ENCODE measurements at places on chromosomes 5 and 9. TPM values are rescaled to one million over a fixed set of nuclear protein-coding genes. Genes with fewer than 3 reads are reported as not detected.

The ISL1 gene
- not detected for total RNA-seq

The SPOCK1 gene
- 39.1 TPM for total RNA-seq

The CTXN3 gene
- total RNA-seq: not detected

The SGCD gene
- 38.6 TPM for total RNA-seq

The CNTFR gene
- 1.2 TPM for total RNA-seq

The SLC12A2 gene
- 99.7 TPM for total RNA-seq

The PCDHB3 gene
- 1.1 TPM for total RNA-seq

DNA sequence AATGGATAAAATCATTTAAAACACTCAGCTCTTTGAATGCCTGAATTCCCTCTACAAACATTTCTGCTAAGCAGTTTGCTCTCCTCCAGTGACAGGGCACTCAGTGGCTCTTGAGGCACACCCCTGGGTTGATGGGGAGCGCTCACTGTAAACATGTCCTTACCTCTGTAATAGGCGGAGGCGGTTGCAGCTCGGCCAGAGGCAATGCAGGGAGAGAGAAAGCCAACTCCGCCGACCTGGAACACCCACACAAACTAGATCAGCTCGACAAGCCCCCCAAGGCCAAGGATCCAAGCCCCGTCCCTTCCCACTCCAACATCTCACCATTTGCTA is 329 bp downstream of the CDC23 start:
- no peaks in the 10 kb centered on the region for H3K27me3 ChIP-seq
- peak overlapping the region; percentile 96 for H3K4me3 ChIP-seq
- H3K4me1 ChIP-seq: peaks cover 18% of the 10 kb centered on the region

DNA sequence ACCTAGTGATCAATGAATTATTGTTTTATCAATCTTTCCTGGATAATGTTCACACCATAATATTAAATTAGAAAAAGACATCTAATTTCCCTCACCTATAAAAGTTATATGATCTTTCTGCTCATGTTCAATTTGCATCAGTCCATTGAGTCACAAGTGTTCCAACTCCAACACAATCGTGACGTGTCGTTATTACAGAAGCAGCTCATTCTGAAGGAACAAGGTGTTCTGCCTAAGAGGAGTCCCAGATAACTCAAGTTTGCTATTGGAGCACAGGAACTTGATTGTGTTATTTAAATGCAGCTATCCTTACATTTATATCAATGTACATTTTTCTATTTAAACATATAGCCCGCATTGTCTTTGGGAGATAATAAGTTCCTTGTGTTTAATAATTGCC is 30.6 kb downstream of the ATPSCKMT start:
- peaks cover 7% of the 10 kb centered on the region for H3K36me3 ChIP-seq
- peak; percentile 45 for DNase-seq
- no peak overlapping the region for H3K4me3 ChIP-seq

DNA sequence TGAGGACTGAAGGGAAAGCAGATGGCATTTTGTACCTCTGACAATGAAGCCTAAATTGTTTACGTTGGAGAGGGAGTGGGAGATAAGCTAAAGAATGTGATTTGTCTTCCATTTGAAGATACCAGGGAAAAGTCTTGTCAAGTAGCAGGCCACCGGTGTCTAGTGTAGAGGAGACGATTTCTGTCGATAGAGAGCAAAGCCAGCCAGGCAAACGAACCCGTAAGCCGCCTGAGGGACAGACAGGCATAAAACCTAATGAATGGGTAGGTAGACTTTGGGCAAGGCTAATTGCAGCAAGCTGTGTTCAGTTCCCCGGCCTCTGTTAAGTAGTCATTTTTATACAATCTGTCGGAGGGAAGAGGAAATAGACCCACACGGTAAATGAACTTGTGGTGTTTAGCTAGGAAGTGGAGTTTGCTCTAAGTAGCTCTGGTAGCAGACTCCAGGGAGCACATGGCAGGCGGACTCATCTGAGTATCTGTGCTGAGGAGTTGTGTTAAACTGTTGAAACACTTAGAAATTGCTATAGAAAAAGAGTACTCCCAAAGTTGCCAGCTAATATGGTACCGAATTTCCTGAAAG is 28.8 kb downstream of the SMARCA2 start:
- peaks cover 10% of the 10 kb centered on the region for H3K4me1 ChIP-seq
- no peaks in the 10 kb centered on the region for H3K27me3 ChIP-seq
- peaks cover 35% of the 10 kb centered on the region for H3K36me3 ChIP-seq
- H3K4me3 ChIP-seq: no peak overlapping the region
- DNase-seq: no peak
- H3K27ac ChIP-seq: no peak overlapping the region

GRCh38 chr9:75957116-75957515 is 66.6 kb downstream of the PCSK5 start:
- no peak overlapping the region for H3K4me3 ChIP-seq
- no peak overlapping the region for H3K27ac ChIP-seq
- no peak for DNase-seq

GRCh38 chr5:16784088-16784487 is 152.0 kb downstream of the MYO10 start:
- no peaks in the 10 kb centered on the region for H3K36me3 ChIP-seq
- no peak for DNase-seq
- no peak overlapping the region for H3K4me3 ChIP-seq
- H3K4me1 ChIP-seq: no peaks in the 10 kb centered on the region
- no peak overlapping the region for H3K27ac ChIP-seq

- H3K27me3 ChIP-seq: no peaks in the 10 kb centered on the region
- no peak for DNase-seq
- peaks cover 24% of the 10 kb centered on the region for H3K4me1 ChIP-seq
- H3K4me3 ChIP-seq: no peak overlapping the region
- H3K27ac ChIP-seq: no peak overlapping the region
Measured at GRCh38 chr5:1526190-1526631, 2.5 kb upstream of the LPCAT1 start.

DNA sequence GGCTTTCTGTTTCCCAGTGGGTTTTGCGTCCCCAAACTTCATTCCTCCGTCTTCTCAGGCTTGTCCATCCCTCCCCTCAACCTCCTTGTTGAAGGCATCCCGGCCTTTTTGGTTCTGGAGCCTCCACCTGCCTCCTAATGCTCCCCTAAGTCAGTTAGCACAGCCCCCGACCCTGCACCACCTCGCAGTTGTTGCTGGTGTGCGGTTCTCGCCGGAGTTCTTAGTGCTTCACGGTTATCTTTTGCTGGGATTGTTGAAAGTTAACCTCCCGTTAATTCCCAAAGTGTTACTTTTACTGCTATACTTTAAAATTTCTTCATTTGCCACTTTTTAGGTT is 447 bp downstream of the UBLCP1 start:
- no peak for DNase-seq
- H3K27me3 ChIP-seq: no peaks in the 10 kb centered on the region
- H3K4me3 ChIP-seq: peak overlapping the region; percentile 97
- H3K36me3 ChIP-seq: no peaks in the 10 kb centered on the region
- peak overlapping the region; percentile 89 for H3K27ac ChIP-seq

DNA sequence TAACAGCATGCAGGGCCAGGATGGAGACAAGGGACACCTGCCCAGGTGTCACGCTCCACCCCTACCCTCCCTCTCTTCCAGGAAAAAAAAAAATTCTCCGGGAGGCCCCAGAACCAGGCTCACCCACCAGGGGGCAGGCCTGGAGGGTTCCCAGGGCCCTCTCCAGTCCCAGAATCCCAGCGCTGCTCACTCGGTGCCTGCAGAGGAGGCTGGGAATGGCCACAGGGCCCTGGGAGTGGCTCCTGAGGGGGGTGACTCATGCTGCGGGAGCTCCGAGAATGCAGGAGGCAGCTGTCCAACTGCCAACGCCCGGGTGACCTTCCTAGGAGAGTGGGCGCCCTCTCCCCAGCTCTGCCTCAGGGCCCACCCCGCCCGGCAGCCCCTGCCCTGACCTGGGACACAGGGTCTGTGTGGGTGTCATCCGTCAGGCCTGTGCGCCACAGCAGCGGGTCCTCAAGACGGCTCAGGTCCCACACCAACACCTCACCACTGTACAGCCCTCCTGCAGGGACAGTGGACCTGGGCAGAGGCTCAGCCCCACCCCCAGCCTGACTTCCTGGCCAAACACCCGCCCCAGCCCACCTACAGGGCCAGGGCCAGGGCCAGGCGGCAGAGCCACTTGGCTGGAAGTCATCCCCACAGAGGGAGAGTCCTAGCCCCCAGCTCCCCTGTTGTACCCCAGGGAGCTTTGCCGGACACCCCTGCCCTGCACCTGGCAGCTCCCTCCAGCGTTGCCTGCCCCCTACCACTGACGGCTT is 21.2 kb downstream of the DYNC2I2 start:
- peaks cover 39% of the 10 kb centered on the region for H3K36me3 ChIP-seq
- no peaks in the 10 kb centered on the region for H3K27me3 ChIP-seq
- H3K27ac ChIP-seq: peak overlapping the region; percentile 80
- peak; percentile 95 for DNase-seq
- peaks cover 22% of the 10 kb centered on the region for H3K4me1 ChIP-seq

DNA sequence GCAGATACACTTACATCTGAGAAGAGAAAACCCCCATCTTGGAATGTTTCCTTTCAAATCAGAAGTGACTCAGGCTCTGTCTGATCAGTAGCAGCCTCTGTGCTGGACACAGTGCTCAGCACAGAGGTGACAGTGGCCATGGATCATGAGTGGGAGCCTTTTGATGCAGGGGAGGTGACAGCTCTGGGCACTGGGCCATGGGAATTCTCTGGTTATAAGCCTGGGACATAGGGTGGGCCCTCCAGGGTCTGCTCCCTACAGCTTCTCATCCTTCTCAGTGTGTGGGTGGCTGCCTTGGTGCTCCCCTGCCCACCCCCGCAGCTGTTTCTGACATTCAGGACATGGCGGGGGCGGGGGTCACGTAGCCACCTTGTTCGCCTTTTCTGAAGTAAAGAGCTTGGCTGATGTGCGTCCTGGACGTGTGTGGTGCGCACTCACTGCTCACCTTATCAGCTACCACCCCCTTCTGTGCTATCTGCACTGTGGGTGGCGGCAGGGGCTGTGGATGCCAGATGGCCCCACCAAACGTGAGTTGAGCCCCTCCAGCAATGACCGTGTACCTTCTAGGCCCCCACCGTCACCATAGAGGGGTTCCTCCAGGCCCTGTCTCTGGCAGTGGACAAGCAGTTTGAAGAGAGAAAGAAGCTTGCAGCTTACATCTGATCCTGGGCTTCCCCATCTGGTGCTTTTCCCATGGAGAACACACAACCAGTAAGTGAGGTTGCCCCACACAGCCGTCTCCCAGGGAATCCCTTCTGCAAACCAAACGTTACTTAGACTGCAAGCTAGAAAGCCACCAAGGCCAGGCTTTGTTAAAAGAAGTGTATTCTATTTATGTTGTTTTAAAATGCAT is 24.0 kb downstream of the TRIP13 start:
- no peaks in the 10 kb centered on the region for H3K4me1 ChIP-seq
- no peak overlapping the region for H3K4me3 ChIP-seq
- H3K36me3 ChIP-seq: no peaks in the 10 kb centered on the region
- DNase-seq: no peak

DNA sequence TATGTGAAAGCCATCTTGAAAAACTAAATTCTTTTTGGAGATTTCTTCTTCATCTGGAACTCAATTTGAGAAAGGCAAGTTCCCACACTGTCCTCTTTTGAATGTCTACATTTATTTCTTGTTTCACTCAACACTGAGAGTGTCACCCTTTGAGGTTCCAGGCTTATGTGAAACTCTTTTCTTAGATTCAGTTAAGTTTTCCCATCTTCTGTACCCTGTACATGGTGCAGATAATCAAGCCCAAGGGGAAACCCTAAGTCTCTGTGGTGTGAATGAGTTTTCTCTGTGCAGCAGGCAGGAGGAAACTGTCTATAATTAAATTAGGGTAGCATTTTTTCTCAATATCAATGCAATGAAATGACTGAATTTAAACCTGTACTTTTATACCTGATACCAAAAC is 72.3 kb upstream of the PRLR start:
- no peaks in the 10 kb centered on the region for H3K36me3 ChIP-seq
- DNase-seq: no peak
- no peaks in the 10 kb centered on the region for H3K4me1 ChIP-seq
- H3K27me3 ChIP-seq: no peaks in the 10 kb centered on the region
- H3K4me3 ChIP-seq: no peak overlapping the region
- no peak overlapping the region for H3K27ac ChIP-seq

- no peak overlapping the region for H3K27ac ChIP-seq
- H3K4me3 ChIP-seq: no peak overlapping the region
- H3K27me3 ChIP-seq: no peaks in the 10 kb centered on the region
- no peaks in the 10 kb centered on the region for H3K36me3 ChIP-seq
- H3K4me1 ChIP-seq: no peaks in the 10 kb centered on the region
- no peak for DNase-seq
Measured at GRCh38 chr9:115300116-115300515, 182.2 kb upstream of the TNC start.

GRCh38 chr5:137589185-137589584 is 90.1 kb upstream of the SPOCK1 start:
- H3K4me3 ChIP-seq: no peak overlapping the region
- H3K36me3 ChIP-seq: no peaks in the 10 kb centered on the region
- no peaks in the 10 kb centered on the region for H3K27me3 ChIP-seq
- no peak for DNase-seq

DNA sequence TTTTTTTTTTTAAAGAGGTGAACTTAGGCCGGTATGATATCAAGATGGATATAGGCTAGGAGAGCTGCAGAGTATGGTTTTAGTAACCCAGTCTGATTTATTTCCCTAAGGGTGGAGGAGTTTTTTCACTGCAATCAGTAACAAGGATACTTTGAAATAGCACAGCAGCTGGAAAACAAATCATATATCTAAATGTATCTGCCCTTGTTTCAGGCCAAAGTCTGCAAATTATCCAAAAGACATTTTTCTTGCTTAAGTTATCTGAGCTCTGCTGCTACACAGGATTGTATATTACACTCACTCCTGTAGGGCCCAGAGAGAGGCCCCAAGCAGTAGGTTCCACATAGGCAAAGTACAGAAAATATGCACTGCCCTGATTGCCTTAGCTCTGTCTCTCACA is 222.4 kb downstream of the NTRK2 start:
- H3K4me1 ChIP-seq: peaks cover 5% of the 10 kb centered on the region
- no peak for DNase-seq
- H3K27me3 ChIP-seq: no peaks in the 10 kb centered on the region
- H3K4me3 ChIP-seq: no peak overlapping the region
- H3K27ac ChIP-seq: no peak overlapping the region

DNA sequence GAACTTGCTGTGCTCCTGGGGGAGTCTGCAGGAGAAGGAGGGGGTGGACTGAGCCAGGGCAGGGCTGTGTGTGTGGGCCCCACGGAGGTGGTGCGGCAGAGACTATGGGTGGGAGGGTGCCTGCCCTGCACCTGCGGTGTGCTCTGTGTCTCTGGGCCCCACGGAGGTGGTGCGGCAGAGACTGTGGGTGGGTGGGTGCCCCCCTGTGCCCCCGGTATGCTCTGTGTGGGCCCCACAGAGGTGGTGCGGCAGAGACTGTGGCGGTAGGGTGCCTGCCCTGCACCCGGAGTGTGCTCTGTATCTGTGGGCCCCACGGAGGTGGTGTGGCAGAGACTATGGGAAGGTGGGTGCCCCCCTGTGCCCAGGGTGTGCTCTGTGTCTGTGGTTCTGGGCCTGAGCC is 103.7 kb downstream of the EHMT1 start:
- peaks cover 36% of the 10 kb centered on the region for H3K36me3 ChIP-seq
- no peak overlapping the region for H3K27ac ChIP-seq
- DNase-seq: no peak
- no peaks in the 10 kb centered on the region for H3K27me3 ChIP-seq

Measured in esophagus muscularis mucosa (tissue), 4 donors.